ENCODE measurements at places on chromosomes 2 and 18. TPM values are rescaled to one million over a fixed set of nuclear protein-coding genes. Genes with fewer than 3 reads are reported as not detected.

CRYGC gene
- total RNA-seq = not detected

INHA gene
- total RNA-seq = 0.12 TPM

LBX2 gene
- total RNA-seq = 1.6 TPM

CDKL4 gene
- total RNA-seq = not detected

ASAP2 gene
- 17.2 TPM for total RNA-seq

GRCh38 chr18:76982841-76983583 is 149.6 kb downstream of the MBP start:
- peak; percentile 70 for DNase-seq

DNA sequence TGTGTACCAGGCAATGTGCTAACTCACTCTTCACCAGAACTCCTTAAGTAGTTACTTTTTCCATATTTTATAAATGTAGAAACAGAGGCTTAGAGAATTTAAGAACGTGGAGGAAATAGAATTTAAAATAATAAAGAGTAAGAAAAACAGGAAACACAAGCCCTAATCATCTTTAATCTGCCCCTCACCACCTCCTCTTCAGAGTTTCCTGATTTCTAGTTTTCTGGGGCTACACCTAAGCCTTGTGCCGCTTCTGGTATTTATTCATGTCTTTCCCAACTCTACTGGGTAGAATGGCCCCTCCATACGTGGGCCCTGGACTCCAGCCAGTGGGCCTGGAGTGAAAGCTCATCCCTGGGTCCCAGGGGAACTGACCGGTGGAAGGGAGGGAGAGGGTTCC is 85.4 kb downstream of the RTN4 start:
- DNase-seq = no peak

DNA sequence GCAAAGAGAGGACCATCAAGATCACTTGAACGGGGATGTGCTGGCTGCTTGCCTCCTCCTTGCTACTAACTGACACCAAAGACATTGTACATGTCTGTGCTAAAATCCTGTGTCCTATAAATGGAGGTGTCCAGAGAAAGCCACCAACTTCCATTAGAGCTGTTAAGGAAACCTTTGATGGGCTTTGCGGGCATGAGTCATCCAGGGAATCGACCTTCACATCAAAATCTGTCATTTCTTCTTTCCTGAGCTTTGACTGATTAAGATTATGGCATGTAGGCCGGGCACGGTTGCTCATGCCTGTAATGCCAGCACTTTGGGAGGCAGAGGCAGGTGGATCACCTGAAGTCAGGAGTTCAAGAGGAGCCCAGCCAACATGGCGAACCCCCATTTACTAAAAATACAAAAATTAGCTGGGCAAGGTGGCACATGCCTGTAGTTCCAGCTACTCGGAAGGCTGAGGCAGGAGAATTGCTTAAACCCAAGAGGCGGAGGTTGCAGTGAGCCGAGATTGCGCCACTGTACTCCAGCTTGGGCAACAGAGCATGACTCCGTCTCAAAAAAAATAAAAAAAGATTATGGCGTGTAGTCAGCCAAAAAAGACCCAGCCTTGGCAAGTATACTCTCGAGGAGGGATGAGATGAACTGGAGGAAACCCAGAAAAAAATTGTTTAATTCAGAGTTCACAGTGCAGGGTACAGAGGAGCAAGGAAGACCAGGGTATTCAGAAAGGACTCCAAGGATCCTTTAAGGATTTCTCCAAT is 115.8 kb downstream of the CABLES1 start:
- DNase-seq = no peak

- no peak for DNase-seq
Measured at GRCh38 chr2:230908092-230908594, 16.9 kb downstream of the GPR55 start.

GRCh38 chr18:78977637-78978348 is 1.8 kb upstream of the SALL3 start:
- DNase-seq = no peak

- peak; percentile 24 for DNase-seq
Measured at GRCh38 chr2:120469426-120469825, 123.5 kb downstream of the INHBB start.

GRCh38 chr18:70314151-70314782 is 25.4 kb downstream of the SOCS6 start:
- no peak for DNase-seq

DNA sequence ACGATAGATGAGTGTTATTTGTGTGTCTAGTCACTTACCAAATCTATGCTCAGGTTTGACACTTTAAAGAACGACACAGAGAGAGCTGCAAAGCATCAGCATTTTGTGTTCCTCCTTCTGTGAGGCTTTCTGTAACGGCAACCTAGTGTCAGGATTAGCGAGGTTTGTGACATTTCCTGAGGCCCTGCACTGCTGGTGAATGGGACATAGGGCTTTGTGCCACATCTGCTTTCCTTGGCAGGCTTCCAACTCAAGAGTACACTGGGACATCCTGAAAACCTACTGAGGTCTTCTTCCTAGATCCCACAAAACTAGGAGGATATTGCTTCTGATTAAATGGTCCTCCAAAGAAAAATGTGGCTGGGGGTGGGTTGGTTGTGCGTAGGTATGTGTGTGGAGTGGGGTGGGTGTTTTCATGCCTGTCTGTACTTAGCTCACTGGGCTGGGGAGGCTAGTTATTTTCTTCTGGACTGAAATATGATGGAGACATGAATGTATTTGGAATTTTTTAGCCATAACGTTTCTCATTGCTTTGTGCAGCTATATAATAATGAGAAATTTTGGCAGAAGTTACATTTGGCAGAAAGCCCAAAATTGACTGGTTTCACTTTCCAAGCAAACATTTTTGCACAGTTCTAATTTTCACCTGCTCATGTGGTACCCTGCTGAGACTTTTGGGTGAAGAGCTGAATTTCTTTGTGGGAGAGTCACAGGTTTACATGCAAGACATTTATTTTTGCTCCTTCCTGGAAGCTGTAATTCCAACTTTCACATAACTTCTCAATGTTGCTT is 308.4 kb downstream of the XIRP2 start:
- DNase-seq = peak; percentile 32

GRCh38 chr18:76875390-76876325 is 53.3 kb downstream of the ZNF236 start:
- peak; percentile 14 for DNase-seq

GRCh38 chr2:155141418-155141817 is 442.9 kb downstream of the KCNJ3 start:
- DNase-seq = no peak

DNA sequence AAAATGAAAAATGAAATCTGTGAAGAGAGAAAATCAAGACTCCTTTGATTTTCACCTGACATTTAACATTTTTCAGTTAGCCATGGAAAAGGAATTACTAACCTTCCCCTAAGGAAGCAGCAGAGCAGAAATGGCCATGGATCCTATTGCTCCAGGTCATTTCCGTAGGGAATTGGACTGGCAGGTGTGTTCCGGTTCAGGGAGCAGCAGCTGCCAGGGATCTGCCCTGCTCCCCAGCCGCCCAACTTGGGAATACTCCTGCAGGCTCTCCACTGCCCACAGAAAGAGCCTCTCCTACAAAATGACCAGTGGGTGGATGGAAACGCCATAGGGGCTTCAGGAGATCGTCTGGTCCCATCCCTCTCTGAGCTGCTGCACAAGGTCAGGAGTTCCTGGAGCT is 86.0 kb upstream of the MAPK4 start:
- no peak for DNase-seq

DNA sequence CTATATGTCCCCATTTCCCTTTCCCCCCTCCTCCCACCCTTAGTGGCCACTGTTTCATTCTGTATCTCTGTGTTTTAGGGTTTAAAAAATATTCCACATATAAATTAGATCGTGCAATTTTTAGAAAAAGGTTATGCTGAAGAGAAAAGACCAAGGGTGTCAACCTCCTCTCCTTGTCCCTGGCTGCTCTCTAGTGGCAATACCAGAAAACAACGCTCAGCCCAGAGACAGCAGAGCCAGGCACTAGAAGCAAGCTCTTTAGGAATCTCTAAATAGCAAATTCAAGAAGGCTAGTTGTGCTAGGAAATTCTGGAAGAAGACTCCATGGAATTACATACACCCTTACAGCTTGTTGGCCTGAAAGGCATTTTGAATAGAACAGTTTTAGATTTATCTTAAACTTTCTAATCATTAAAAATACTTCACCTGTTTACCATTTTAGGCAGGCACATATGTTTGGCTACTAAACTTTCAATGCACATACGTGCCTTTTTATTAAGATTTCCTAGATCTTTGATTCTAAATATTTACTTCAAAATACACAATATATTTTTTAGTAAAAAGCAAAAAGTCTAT is 35.1 kb upstream of the RASGRP3 start:
- peak; percentile 70 for DNase-seq

DNA sequence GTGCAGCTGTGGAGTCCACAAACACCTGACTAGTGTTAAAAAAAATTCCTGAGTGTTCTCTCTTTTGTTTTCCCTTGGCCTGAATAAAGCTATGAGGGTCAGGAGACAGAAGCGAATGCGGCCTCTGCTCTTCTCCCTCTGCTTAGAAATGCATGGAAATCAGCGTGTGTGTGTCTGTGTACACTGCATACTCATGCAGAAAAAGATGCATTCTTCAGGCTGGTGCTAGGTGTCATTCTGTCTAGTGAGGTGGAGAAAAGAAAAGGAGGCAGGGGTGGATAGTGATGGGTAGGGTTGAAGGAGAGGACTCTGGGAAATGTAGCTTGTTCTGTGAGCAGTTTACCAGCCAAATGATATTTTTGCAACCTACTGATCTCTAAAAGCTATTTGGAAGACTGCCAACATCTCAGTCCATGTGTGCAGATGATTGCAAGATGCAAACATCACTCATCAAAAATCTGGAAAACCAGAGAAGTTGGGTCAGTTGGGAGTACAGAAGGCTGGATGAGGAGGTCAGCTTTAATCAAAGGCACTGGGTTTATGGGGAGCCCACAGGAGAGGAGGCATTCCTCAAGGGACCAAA is 177.7 kb downstream of the INSIG2 start:
- no peak for DNase-seq
